ENCODE measurements at places on chromosomes 13 and 19.

DNA sequence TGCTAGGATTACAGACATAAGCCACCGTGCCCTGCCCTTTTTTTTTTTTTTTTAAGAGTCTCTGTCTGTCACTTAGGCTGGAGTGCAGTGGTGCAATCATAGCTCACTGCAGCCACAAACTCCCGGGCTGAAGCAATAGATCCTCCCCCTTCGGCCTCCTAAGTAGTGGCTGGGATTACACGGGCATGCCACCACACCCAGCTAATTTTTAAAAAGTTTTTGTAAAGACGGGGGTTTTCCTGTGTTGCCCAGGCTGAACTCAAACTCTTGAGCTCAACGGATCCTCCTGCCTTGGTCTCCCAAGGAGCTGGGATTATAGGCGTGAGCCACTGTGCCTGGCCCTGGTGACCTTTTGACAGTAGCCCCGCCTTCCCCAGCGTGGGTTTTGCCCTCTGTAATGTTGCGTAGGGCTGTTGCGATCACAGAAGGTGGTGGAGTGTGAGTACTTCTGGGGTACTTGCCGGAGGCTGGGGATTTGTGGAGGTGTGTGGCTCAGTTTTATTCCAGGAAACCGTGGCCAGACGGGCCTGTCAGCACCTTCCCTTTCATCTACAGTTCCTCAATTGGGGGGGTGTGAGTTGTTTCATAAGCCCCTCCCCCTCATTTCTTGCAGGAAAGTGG lies 11.6 kb upstream of the RETN start:
- no peak for DNase-seq

- no peak for DNase-seq
Observed at GRCh38 chr19:3262362-3262761, 37.9 kb downstream of the CELF5 start.

GRCh38 chr13:31052478-31052877 lies 109.2 kb downstream of the HSPH1 start:
- no peak for DNase-seq

DNA sequence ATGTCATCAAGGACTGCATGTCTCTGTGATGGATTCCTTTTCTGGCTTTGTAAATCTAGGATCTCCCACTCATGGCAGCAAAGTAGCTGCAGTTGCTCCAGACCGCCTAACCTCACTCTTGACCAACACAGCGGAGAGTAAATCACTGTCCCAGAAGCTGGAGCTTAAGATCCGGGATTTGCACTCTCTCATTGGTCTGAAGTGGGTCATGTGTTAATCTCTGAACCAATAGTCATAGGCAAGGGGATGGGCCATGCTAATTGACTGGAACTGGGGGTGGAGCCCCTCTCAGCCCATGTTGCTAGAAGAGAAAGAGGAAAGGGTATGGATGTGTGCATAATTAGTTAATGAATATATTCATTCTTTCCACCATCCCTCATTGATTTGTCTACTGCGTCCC lies 34.0 kb downstream of the VAV1 start:
- DNase-seq = no peak

DNA sequence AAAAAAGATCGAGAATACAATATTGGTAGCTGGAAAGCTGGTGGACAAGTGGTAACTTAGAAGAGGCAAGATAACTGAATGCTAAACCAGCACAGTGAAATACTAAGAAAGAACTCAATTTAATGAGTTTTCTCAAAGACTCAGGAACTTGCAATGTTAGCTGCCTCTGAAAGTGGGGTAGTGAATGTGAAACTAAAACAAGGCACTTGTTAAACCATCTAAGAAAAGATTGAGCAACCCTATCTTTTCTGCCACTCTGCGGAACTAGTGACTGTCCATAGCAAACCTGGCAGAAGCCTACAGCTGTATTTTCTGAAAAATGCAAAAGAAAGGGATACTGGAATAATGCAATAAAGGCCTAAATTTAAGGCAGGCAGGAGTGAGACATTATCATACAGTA lies 1574.4 kb upstream of the PRR20A start:
- DNase-seq = no peak

- DNase-seq = no peak
Observed at GRCh38 chr19:11205939-11206570, 8.7 kb upstream of the KANK2 start.

DNA sequence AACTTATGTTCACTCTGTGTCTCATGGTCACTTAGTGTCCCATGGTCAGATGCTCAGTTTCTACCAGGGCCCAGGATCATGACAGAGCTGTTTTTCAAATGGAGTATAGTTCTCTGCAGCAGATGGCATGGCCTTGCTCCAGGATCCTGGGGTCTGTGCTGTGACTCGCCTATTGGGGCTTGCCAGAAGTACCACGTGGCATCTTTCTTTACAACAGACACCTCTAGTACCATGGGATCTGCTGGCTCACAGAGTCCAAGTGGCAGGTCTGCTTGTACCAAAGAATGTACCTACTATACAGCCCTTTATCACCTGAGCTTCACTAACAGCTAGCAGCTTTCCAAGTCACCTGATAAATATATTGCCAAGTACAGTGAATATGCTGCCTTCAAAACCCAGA lies 6.0 kb upstream of the RNF6 start:
- DNase-seq = no peak

DNA sequence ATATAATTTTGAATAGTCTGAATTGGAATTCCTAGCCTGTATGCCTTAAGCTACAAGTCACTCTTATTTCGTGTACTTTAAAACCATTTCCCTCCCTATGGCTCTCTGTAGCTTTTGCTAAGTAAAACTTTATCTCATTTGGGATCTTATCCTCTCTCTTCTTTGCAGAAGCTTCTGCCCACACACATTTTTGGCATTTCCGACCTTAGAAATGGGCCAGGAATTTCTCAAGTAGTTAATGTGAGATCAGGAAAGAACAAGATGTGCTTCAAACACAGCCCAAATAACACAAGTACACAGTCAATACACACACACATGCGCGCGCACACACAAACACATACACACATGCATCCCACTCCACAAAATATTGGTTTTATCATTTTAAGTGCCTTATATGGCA lies 931.0 kb upstream of the MIR17HG start:
- DNase-seq = no peak

- DNase-seq = no peak
Observed at GRCh38 chr19:19463348-19464117, 51.8 kb downstream of the TSSK6 start.

DNA sequence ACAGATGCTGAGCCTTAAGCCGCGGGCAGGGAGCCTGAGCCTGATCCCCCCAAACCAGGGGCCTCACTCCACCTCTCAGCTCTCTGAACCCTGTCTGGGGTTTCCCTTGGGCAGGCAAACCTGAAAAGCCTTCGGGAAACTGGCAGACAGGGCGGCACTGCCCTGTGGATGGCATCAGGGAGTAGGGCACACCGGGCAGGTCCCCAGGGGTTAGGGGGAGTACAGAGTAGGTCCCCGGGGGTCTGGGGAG lies 9.7 kb downstream of the MKNK2 start:
- DNase-seq = no peak

DNA sequence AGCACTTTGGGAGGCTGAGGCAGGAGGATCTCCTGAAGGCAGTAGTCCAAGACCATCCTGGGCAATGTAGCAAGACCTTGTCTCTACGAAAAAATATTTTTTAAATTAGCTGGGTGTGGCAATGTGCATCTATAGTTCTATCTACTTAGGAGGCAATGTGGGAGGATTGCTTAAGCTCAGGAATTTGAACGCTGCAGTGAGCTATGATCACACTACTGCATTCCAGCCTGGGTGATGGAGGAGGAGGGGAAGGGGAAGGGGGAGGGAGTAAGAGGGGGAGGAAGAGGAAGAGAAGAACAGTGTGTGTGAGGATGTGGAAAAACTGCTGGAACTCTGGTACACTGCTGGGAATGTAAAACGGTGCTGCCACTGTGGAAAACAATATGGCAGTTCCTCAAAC lies 9.2 kb upstream of the CLIP3 start:
- no peak for DNase-seq

DNA sequence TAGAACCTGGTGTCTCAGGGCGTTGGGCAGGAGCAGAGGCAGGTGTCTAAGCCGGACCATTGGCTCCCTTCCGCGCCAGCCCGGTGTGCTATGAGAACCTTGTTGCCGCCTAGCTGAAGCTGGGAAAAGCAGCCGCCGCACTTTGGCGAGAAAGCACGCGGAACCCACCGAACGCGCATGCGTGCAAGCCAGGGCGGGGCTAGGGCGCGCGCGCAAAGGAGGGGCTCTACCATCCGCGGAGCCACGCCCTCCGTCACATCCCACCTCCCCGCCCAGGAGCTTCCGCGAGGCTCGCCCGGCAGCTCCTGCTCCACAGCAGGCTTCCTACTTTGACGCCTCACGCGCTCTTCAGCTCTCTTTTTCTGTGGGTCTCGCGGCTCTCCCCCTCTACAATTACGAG lies 51.3 kb downstream of the WDR87 start:
- DNase-seq = no peak

Measured in bone marrow (tissue), 2 donors.